Activated T-cell treated with anti-CD3 and anti-CD28 coated beads for 4 hours (primary cell): ENCODE measurements at places on chromosomes 3 and 15.

DNA sequence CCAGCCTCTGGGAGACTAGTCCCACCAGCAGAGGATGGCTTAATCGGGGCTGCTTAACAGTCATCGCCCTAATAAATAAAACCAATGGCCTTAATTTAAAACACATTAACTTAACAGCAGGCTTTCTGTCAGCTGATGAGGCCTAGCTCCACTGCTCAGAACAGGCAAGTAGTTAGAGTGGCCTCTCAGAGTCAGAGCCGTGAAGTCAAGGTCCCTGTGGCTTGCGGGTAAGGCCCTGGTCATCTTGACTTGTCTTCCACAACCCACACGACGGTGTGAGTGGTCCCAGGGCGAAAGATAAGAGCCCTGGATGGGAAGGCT, 11.8 kb downstream of the XXYLT1 start:
- DNase-seq: no peak

DNA sequence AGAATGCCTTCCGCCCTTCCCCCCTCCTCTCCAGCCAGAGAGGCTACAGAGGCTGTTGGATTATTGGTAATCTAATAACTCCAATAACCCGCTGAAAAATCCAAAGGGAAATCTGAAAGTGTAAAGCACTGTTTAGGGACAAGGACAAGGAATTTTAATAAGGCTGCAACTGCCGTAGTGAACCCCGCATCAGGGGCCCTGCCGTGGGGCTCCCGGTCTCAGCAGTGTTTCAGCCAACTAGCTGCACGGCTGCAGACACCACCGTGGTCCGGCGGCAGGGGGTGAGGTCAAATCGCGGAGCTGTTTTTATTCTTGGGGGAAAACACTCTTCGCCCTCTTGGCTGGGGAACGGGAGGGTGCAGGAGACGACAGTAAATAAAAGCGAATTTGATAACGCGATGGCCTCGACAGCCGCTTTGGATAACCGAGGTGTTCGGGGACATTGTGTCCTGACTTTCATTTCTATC, 6.1 kb downstream of the BCL6 start:
- DNase-seq: no peak

- no peak for DNase-seq
Observed at GRCh38 chr15:100026041-100026440, 292.8 kb upstream of the LYSMD4 start.

DNA sequence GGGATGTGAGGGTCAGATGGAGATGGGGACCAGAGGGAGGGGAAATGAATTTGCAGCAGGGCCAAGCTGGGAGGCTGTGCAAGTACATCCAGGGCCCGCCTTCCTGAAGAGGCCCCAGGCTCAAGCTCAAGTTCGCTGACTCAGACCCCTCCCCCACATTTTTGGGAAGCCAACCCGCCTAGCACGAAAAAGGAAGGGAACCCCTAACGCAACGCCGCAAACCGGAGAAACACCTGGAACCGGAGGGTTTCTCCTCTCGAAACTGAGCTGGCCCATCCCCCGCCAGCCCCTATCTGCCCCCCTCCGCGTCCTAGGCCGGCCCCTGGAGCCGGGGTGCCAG, 624 bp downstream of the AP3B2 start:
- DNase-seq: no peak

DNA sequence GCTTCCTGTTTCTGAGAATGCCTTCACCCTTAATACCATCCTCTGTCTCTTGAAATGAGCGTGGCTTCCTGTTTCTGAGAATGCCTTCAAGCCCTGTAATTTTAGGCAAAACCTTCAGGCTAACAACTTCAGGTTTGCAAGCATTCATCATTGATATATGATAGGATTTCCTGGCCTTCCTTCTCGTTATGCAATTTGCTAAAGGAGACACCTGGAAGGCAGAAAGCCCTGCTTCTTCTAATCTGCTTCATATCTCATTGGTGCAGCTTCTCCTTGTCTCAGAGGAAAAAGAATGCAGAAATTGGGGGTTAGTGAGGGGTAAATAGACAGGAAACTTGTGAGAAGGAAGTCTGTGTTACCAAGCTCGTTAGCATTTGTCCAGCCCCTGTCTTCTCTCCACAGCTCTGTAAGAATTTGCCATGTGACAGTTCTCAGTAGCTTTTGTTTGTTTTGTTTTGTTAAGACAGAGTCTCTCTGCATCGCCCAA, 7.3 kb downstream of the ARL6IP5 start:
- no peak for DNase-seq

DNA sequence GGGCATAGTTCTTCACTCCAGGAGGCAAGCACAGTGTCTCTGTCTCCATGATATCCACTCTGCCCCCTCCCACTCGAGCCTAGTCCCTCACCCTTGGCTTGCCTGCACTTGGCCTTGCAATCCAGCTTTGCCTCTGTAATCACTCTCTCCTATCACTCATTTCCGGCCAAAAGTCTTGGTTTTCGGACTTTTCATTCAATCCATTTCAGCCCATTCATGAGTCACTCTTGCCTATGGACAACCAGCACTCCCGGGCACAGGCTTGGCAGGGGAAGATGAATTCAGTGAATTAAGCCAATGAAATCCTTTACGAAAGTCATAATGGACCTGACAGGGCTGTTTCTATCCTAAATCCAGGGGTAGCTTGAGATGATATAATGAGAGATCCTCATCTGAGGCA, 21.7 kb downstream of the DAZL start:
- DNase-seq: no peak

GRCh38 chr3:134322286-134322685, 52.0 kb downstream of the AMOTL2 start:
- no peak for DNase-seq

GRCh38 chr3:128356822-128357221, 109.9 kb downstream of the DNAJB8 start:
- DNase-seq: no peak

- DNase-seq: no peak
Observed at GRCh38 chr3:61573441-61573840, 12.1 kb downstream of the PTPRG start.

DNA sequence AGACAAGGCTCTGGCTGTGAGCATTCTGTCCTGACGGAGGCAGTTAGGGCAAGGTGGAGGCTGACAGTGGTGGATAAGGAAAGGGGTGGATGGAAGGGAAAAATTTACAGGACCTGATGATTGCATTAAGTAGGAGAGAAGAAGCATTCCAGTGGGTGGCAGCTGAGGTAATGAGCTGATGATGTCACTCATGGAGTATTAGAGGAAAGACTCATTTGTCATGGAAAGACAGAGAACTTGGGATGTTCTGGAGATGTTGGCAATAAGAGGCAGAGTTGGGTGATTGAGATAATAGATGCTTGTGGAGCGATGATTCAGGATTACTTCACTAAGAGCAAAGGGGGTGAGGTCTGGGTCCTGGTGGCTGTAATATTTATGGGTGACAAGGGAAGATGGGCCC, 63.6 kb upstream of the SCN5A start:
- no peak for DNase-seq

- DNase-seq: no peak
Observed at GRCh38 chr3:110265302-110265701, 806.3 kb upstream of the NECTIN3 start.

- DNase-seq: no peak
Observed at GRCh38 chr3:18061737-18062656, 319.6 kb upstream of the TBC1D5 start.

DNA sequence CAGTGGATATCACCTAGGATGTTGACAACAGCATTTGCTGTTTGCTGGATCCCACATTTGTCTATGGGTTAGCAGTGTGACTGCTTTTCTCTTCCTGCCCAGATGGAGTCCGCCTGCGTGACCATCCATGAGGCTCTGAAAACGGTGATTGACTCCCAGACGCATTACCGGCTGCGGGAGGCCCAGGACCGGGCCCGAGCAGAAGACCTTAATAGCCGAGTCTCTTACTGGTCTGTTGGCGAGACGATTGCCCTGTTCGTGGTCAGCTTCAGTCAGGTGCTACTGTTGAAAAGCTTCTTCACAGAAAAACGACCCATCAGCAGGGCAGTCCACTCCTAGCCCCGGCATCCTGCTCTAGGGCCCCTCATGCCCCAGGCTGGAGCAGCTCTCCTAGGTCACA, 11.0 kb downstream of the TMED3 start:
- no peak for DNase-seq

- DNase-seq: no peak
Observed at GRCh38 chr3:133857767-133858166, 37.9 kb downstream of the RAB6B start.

GRCh38 chr3:194998417-194998816, 272.5 kb downstream of the XXYLT1 start:
- DNase-seq: no peak

GRCh38 chr3:6935970-6936369, 75.1 kb downstream of the GRM7 start:
- DNase-seq: no peak

- DNase-seq: no peak
Observed at GRCh38 chr3:56469141-56469540, 874 bp upstream of the ERC2 start.

DNA sequence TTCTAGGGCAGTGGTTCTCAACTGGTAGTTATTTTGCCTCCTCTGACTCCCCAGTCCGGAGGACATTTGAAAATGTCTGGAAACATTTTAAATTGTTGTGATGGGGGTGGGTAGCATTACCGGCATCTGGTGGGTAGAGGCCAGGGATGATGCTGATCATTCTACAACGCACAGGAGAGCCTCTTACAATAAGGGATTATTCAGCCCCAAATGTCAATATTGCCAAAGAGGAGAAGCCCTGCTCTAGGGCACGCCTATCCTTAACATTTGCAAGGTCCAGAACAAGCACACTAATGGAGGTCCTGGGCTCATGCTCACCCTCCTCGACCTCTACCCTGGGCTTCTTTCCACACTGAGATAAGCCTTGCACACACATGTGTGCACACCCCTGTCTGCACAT, 106.4 kb downstream of the MINAR1 start:
- DNase-seq: no peak

DNA sequence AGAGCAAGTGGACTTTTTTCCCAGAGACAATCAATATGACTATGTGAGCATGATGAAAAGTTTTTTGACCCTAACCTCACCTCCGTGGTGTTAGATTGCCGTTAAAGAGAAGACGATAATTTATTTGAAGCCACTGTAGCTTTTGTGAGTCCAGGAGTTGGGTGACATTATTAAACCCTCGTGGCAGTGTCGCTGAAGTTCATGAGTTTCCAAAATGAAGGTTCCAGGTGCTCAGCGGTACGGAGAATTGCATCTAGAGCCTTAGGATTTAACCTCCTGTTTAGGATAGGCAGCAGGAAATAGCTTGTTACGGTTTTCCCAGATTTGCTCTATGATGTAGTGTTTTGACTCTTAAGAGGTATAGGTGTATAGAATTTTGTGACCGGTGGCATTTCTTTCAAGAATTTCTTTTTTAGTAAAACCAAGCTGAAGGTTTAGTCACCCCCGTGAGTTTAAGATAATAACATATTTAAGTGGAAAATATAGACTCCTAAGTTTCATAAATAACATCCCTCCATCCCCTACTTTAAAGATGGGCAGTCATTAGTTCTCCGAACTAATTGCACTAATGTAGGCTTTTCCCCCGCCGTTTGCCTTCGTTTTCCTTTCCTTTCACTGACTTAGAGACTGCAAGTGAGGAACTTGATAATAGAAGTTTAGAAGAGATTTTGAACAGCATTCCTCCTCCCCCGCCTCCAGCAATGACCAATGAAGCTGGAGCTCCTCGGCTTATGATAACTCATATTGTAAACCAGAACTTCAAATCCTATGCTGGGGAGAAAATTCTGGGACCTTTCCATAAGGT, 2.0 kb downstream of the SMC4 start:
- no peak for DNase-seq

- no peak for DNase-seq
Observed at GRCh38 chr3:59882746-59883145, 832.9 kb upstream of the CFAP20DC start.

- DNase-seq: no peak
Observed at GRCh38 chr3:72571052-72571451, 277.2 kb downstream of the SHQ1 start.

DNA sequence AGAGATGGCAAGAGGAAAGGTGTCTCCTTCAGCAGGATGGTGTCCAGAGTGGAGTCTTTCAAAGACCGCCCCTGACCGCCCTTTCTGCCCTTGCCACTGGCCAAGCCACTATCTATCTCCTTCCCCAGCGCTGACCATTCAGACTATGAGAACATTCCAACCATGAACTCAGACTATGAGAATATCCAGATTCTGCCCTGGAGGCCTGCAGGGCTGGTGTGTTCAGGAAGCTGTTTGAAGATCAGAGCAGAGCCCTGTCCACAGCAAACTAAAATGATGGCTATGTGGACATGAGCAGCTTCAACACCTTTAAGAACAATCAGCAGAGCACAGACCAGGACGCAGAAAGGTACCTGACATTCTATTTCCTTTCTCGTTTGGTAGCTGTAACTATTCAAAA, 57.3 kb upstream of the WNT7A start:
- no peak for DNase-seq

GRCh38 chr3:126552688-126553283, 5.9 kb downstream of the C3orf22 start:
- DNase-seq: no peak

GRCh38 chr15:29854413-29854812, 32.1 kb upstream of the TJP1 start:
- no peak for DNase-seq

GRCh38 chr3:99439892-99440291, 198.5 kb upstream of the COL8A1 start:
- no peak for DNase-seq

GRCh38 chr3:188176476-188176875, 22.5 kb downstream of the LPP start:
- DNase-seq: no peak

DNA sequence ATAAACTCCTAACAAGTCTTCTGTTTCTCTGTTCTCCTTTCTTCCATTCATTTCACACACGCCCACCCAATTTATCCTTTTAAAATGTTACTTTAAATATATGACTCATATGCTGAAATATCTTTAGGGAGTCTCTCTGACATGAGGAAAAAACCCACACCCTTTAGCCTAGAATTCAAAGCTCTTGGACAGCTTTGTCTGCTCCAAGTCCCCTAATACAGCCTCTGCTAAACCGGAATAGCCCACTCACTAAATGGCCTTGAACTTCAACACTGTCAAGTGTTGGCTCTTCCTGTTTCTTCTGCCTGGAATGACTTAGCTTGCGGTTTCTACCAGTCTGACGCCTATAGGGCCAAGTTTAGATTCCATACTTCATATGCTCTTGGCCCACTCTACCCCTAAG, 3.3 kb upstream of the CD96 start:
- no peak for DNase-seq

- DNase-seq: no peak
Observed at GRCh38 chr3:25043749-25044148, 384.3 kb upstream of the RARB start.

DNA sequence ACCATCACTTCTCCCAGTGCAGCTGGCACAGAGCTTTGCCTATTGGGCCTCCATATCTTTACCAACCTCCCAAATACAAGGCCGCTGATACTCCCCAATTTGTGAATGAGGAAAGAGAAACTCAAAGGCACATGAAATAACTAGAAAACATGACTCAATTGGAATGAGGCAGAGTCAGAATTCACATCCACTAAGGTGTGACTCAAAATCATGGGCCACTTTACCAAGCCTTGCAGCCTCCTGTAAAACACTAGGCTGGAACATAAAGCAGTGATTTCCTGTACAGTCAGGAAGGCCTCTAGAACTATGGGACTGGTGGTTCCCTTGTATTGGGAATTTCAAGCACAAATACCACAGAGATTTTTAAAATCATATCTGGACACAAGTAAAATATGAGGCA, 128.6 kb downstream of the DCLK3 start:
- no peak for DNase-seq
